ENCODE measurements at places on chromosomes 7 and 10. TPM values are rescaled to one million over a fixed set of nuclear protein-coding genes. Genes with fewer than 3 reads are reported as not detected.

Gene CH25H
- not detected for total RNA-seq

Gene APBB1IP
- 76.0 TPM for total RNA-seq

- no peak overlapping the region for H3K4me3 ChIP-seq
- H3K27ac ChIP-seq = no peak overlapping the region
- H3K4me1 ChIP-seq = no peaks in the 10 kb centered on the region
- H3K36me3 ChIP-seq = no peaks in the 10 kb centered on the region
- DNase-seq = no peak
These were observed 279.2 kb downstream of the THSD7A start for GRCh38 chr7:11552676-11553296.

DNA sequence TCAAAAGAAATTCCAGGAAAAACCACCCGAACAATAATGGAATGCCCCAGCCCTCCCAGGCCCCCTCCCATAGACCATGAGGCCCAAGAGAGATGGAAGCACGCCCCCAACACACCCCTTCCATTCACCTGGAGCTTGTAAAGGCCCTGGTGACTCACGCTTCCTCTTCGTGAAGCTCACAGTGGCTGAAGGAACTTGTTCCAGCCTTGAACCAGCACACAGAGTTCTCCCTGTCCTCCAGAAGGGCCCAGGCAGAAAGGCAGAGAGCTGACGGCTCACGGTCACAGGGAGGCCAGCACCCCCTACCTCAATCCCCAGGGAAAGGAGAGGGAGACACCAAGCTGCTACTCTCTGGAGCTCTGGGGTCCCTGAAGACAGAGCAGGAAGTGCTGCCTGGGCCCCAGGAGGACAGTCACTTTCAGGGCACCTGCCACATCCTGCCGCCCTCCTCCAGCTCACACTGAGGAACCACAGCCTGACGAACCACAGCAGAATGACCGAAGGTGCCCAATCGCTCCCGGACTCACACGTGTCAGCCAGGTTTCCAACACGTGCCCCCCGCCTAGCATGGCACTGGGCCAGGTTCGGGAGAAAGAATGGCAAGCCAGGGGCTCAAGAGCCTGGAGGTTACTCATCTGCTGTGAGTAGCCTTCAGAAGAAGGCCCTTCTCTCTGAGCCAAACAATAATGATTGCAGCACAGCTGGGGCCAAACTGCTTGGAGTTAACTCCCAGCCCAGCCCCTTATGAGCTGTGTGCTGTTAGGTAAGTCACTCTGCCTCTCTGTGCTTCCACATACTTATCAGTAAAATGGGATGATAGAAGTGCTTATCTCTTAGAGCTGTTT is 52.8 kb downstream of the DLG5 start:
- H3K27ac ChIP-seq = peak overlapping the region; percentile 90
- H3K4me1 ChIP-seq = peaks cover 36% of the 10 kb centered on the region
- H3K27me3 ChIP-seq = no peaks in the 10 kb centered on the region
- peak; percentile 76 for DNase-seq
- H3K4me3 ChIP-seq = peak overlapping the region; percentile 45
- H3K36me3 ChIP-seq = no peaks in the 10 kb centered on the region

DNA sequence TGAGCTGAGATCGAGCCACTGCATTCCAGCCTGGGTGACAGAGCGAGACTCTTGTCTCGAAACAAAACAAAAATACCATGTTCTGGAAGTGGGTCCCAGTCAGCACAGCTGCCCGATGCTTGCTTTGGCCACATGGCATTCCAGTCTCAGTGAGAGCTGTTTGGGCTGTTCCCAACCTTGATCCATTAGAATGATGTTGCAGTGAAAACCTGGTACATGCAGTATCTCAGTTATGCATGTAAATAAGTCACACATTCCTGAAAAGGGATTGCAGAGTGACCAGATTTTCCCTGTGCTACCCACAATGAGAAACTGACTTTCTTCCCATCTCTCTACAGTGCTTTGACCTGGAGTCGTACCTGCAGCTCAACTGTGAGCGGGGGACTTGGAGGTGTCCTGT is 15.4 kb downstream of the ZMIZ2 start:
- no peaks in the 10 kb centered on the region for H3K27me3 ChIP-seq
- H3K36me3 ChIP-seq = peaks cover 47% of the 10 kb centered on the region
- no peak overlapping the region for H3K27ac ChIP-seq
- no peak for DNase-seq

- no peak overlapping the region for H3K4me3 ChIP-seq
- peaks cover 40% of the 10 kb centered on the region for H3K4me1 ChIP-seq
- H3K36me3 ChIP-seq = no peaks in the 10 kb centered on the region
- no peak for DNase-seq
These were observed 70.0 kb downstream of the AFAP1L2 start for GRCh38 chr10:114334301-114334700.

DNA sequence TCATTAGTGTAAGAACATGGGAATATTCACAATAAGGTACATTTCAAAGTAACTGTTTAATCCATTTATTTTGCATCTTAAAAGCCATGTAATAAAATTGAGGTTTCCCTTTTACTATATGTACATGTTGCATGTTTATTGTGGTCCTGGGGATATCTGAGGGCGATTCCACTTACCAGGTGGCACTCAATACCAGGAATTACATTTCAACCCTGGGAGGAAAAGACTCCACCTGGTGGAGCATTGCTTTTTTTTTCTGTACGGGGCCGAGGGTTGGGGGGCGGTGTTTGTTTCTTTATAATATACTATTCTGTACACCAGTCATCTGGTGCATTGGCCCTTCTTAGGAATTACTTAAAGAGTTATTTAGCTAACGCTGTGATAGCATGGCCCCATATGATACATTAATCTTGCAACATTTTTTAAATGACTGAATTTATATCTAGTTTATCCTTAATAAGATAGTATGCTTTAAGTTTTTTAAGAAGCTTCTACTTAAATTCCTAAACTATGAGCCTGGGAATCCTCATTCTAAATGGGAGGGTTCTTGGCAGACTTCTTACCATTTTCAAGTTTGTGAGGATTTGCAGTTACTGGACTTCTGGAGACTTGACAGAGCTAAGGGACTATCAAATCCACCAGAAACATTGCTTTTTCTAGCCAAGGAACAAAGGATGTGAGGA is 7.2 kb upstream of the HGF start:
- no peaks in the 10 kb centered on the region for H3K36me3 ChIP-seq
- H3K4me1 ChIP-seq = no peaks in the 10 kb centered on the region
- H3K4me3 ChIP-seq = no peak overlapping the region
- no peaks in the 10 kb centered on the region for H3K27me3 ChIP-seq
- no peak for DNase-seq

DNA sequence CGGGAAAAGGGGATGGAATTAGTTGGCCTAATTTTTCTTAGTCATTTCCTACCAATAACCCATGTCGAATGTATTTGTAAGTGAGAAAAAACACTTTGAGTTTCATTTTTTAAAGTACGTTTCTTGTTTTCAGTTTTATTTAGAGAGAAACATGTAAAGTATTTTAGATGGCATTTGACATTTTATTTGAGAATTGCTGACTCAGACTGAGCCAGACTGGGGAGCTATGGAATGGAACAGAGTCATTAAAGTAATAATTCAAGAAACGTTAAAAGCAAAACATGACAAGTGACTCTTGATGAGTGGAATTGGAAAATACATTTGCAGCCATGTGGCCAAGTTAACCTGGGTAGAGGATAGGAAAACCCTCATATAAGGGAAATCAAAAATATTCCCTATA is 286.1 kb upstream of the NPSR1 start:
- no peak overlapping the region for H3K27ac ChIP-seq
- no peaks in the 10 kb centered on the region for H3K36me3 ChIP-seq
- H3K4me3 ChIP-seq = no peak overlapping the region
- no peaks in the 10 kb centered on the region for H3K4me1 ChIP-seq
- H3K27me3 ChIP-seq = no peaks in the 10 kb centered on the region

DNA sequence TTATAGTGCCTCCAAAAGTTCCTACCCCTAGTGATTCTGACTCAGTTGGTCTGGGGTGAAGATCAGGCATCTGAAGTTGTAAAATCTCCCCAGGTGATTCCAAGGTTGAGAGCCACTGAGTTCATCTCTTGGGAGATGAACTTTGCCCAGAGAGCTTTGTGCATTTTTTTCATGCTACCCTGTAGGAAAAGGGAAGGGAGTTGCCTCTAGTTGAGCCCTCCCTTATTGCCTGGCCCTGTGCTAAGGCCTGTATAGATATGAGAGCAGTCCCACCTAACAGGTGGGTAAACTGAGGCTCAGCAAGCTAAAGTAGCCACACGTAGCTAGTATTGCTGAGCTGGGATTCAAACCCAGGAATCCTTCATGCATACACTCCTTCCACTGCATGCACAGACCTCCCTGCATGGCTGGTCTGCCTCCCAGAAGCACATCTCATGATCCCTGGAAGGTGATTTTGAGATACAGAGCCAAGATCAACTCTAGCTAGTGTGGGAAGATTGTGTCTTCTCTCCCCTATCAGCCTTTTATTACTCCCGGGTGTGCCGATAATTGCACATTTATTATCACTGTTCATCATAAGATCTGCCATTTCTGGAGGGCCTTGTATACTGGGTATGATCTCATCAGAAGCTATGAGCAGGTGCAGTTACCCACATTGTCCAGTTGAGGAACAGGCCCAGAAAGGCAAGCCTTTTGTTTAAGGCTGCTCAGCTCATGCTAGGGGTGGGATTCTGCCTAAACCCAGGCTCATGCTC is 47.0 kb downstream of the TBATA start:
- H3K36me3 ChIP-seq = no peaks in the 10 kb centered on the region
- H3K4me3 ChIP-seq = no peak overlapping the region
- H3K4me1 ChIP-seq = peaks cover 19% of the 10 kb centered on the region
- H3K27me3 ChIP-seq = no peaks in the 10 kb centered on the region
- no peak overlapping the region for H3K27ac ChIP-seq
